Fibroblast of the aortic adventitia (primary cell): ENCODE measurements at places on chromosomes 11 and 22.
A peak's percentile ranks its signal among the peaks of the same experiment; 100 is the strongest.

GRCh38 chr11:67024410-67024809 is 1.5 kb downstream of the SYT12 start:
- no peak for DNase-seq

DNA sequence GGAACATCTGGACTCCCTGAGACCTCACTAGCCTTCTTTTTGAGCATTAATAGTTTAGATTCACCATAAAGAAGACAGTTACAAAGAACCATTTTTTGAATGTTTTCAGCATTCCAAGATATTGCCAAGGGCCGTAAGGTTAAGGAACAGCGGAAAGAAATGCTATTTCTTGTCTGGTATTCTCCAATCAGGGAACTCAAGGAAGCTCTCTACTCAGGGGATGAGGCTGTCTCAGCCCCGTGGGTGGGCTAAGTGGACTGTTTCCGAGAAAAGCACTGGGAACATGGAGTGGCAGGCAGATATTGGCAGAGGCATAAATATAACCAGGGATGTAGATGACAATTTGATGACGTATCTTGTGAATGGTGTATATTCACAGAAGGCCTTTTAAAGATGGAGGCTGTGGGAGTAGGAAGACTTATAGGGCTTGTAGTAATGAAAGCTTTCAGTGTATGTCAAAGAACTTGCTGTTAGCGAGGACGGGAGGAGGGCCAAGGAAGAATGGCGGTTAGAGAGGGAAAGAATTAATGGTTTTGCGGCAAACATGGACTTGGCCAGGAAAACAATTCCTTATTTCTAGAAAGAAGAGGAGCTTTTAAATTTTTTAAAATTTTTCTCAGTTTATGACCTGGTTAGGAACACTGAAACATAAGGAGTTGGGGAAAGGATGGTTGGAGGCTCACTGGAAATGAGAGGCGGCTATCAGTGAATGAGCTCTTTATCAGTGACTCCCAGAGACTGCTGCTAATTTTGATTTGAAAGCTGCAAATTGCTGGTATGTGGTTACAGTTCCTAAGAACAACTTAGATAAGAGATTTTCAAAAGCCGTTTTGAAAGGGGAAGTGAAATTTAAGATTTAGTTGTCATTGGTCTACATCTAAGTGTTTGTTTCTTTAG is 64.6 kb downstream of the ST3GAL4 start:
- peak; percentile 61 for DNase-seq

DNA sequence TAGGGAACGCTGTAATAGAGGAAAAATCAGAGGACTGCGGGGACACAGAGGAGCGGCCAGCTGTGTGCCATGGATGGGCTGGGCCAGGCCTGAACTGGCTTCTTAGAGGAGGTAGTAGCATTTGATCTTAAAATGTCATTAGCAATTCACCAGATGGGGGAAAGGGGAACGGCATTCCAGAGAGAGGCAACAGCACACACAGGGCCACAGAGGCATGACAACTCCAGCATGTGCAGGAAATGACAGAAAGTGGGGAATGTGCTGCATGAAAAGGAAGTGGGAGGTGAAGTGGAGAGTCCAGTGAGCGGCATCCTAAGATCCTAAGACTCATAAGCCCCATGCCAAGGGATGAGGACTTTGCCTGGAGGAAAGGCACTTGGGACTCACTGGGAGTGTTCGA is 69.0 kb downstream of the UBASH3B start:
- no peak for DNase-seq

GRCh38 chr11:5593146-5593545 is 3.3 kb upstream of the TRIM6 start:
- DNase-seq: no peak

DNA sequence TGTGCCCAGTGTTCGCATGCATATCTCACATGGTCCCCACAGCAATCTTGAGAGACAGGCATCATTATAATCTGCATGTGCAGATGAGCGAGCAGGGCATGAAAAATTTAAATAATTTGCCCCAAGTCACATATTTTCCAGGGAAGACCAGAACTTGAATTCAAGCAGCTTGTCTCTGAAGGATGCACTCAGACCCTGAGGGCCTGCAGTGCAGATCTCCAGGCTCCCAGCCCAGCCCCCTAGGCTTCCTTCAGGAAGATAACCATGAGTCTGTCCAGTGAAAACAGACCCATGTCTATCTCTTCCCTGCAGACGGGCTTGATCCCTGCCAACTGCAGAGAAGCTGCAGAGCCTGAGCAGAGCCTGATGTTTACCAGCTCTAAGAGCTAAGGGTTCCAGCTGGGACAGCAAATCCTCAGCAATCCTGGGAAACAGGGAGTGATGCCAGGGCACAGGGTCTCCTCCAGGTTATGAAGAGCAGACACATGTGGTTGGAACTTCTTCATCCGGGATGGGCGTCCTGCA is 55.1 kb downstream of the NAV2 start:
- no peak for DNase-seq

DNA sequence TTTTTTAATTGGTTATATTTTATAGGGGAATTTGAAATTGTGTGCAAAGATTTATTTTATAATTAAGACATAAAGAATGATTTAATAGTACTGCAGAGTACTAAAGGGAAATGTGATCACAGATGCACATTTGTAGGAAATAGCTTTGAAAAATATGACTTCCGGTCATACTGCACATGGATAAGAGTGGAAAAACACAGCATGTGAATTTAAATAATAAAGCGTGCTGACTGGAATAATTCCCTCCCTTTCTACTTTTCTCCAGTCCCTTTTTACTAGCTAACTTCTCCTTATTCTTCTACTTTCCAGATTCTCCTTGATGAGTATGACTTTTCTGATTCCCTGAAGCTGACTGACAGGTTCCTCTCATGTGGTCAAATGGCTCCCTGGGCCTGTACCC is 238.4 kb upstream of the CTSC start:
- no peak for DNase-seq

- DNase-seq: peak; percentile 39
These were observed 131.1 kb downstream of the RASSF10 start for GRCh38 chr11:13140028-13140870.
